Psoas muscle (tissue), 8 donors: ENCODE measurements at places on chromosomes 7 and 10. TPM values are rescaled to one million over a fixed set of nuclear protein-coding genes. Genes with fewer than 3 reads are reported as not detected.

Gene AKR1C8
- total RNA-seq: not detected

Gene BRI3
- total RNA-seq: 529 TPM

Gene PKD1L1
- 1.4 TPM for total RNA-seq

Gene CAMK2B
- total RNA-seq: 81.4 TPM

Gene KIF11
- 0.22 TPM for total RNA-seq

Gene EBF3
- total RNA-seq: 5.2 TPM

- H3K36me3 ChIP-seq: no peaks in the 10 kb centered on the region
- H3K27ac ChIP-seq: peak overlapping the region; percentile 46
- H3K27me3 ChIP-seq: no peaks in the 10 kb centered on the region
- H3K4me3 ChIP-seq: peak overlapping the region; percentile 68
Observed at GRCh38 chr10:101829561-101830315, 11.5 kb upstream of the OGA start.

DNA sequence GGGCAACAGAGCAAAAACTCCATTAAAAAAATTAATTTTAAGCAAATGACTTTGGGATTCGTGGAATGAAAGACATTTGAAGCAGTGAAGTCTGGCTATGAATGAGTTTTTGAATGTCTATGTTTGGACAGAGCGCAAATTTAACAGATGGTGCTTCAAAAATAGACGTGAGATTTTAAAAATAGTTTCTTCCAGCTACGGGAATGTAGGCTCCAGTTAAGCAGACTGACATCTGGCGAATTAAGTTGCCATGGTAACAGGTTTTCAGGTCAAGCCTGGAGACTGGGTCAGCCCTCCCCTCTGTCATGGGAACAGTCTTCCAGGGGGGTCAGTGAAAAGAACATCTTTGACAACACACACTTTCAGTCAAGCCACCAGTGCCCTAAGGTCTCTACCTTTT, 62.0 kb downstream of the MYOF start:
- no peak for DNase-seq
- no peaks in the 10 kb centered on the region for H3K36me3 ChIP-seq
- H3K27me3 ChIP-seq: no peaks in the 10 kb centered on the region
- no peak overlapping the region for H3K27ac ChIP-seq
- H3K4me1 ChIP-seq: peaks cover 9% of the 10 kb centered on the region

- H3K4me1 ChIP-seq: peaks cover 3% of the 10 kb centered on the region
- H3K27me3 ChIP-seq: no peaks in the 10 kb centered on the region
- no peak overlapping the region for H3K4me3 ChIP-seq
Observed at GRCh38 chr7:7176406-7177043, 5.8 kb upstream of the C1GALT1 start.

GRCh38 chr7:19020062-19020461, 97.4 kb downstream of the TWIST1 start:
- no peak overlapping the region for H3K27ac ChIP-seq
- no peaks in the 10 kb centered on the region for H3K36me3 ChIP-seq
- no peak overlapping the region for H3K4me3 ChIP-seq
- no peaks in the 10 kb centered on the region for H3K27me3 ChIP-seq
- no peak for DNase-seq

DNA sequence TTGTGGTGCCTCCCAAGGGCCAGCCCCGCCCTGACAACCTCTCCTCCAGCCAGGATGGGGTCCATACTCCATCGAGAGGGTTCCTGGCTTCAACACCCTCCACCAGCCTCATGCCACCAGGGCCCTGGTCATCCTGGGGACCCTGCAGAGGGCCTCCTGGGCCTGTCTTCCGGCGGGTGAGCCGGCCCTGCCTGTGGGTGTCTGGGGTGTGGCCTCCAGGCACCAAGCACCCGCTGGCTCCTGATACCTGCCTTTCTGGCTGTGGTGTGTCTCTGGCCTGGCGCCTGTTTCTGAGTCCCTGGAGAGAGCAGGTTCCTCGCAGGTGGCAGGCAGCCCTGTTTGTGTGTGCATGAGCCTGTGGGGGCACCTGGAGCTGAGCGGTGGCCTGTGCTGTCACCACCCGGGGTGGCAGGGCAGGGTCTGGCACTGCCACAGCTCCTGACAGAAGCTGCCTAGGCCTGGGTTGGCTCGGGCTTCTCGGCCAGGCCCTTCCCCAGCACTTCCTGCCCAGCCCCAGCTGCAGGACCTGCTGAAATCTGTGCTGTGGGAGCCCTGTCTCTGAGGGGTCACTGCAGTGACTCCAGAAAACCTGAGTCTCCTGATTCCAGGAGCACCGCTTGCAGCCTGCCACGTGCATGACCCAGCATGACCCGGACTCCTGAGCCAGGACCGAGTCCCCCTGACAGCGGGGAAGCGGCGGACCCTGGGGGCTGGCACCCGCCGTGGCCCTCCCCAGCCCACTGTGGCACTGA, 18.4 kb downstream of the ADAM8 start:
- no peak for DNase-seq
- H3K36me3 ChIP-seq: no peaks in the 10 kb centered on the region

GRCh38 chr7:946256-946996, 8.1 kb downstream of the ADAP1 start:
- H3K27me3 ChIP-seq: no peaks in the 10 kb centered on the region
- peak; percentile 13 for DNase-seq
- no peaks in the 10 kb centered on the region for H3K4me1 ChIP-seq
- H3K27ac ChIP-seq: no peak overlapping the region
- no peak overlapping the region for H3K4me3 ChIP-seq
- no peaks in the 10 kb centered on the region for H3K36me3 ChIP-seq

- H3K36me3 ChIP-seq: no peaks in the 10 kb centered on the region
- H3K27ac ChIP-seq: no peak overlapping the region
- H3K4me3 ChIP-seq: no peak overlapping the region
- no peaks in the 10 kb centered on the region for H3K27me3 ChIP-seq
Observed at GRCh38 chr10:35464825-35465456, 128.6 kb downstream of the CCNY start.

DNA sequence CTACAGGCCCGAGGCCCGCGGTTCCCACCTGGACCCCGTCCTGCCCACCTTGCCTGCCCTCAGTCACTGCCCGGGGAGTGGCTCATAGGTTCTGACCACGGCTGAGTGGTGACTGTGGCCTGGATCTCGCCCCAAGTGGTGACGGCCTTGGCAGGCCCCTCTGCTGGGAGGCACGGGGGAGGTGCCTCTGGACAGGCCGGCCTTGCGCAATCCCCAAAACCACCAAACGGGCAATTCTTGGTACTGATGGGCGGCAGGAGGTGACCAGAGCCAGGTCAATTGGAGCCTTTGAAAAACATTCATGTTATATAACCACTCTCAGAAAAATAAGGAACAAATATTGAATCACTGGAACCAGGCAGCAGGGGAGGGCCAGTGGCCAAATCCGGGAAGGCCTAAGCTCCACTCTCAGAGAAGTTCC, 83.4 kb downstream of the PRKAG2 start:
- H3K4me3 ChIP-seq: no peak overlapping the region
- DNase-seq: peak; percentile 87
- H3K27ac ChIP-seq: no peak overlapping the region
- H3K36me3 ChIP-seq: no peaks in the 10 kb centered on the region
- peaks cover 33% of the 10 kb centered on the region for H3K4me1 ChIP-seq

DNA sequence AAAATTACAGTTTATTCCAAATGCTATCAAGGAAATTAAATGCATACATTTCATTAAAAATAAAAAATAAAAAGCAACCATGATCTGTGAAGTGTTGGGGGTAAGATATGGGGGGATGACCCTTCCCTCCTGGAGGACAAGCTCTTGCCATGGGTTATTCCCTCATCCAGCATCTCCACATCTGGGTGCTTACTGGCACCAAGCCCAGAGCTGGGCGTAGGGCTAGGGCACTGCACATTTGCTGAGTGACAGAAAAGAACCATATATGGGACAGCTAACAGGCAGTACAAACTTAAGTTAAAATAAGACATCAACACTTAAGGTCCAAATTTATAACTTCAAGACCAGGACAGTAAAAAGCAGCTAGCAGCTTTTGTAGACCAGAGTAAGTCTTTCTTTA, 10.2 kb downstream of the CCDC6 start:
- H3K36me3 ChIP-seq: no peaks in the 10 kb centered on the region
- DNase-seq: no peak
- H3K4me3 ChIP-seq: no peak overlapping the region
- peaks cover 78% of the 10 kb centered on the region for H3K4me1 ChIP-seq

DNA sequence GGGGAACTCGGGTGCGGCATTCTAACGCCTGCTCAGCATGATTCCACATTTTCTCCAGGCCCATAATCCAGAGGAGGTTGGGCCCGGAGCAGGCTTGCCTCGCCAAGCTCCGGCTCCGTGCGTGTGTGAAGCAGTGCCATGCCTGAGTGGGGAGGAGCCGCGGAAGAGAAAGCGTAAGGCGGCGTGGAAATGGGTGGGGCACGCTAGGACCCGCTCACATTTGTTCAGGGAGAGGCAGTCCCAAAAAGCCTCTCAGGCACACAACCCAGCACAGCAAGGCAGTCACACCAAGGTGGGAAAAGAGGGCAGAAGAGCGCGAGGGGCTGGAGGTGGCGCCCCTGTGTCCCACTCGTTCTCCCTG, 695 bp upstream of the VDAC2 start:
- H3K4me3 ChIP-seq: peak overlapping the region; percentile 97
- H3K36me3 ChIP-seq: peaks cover 3% of the 10 kb centered on the region
- H3K4me1 ChIP-seq: peaks cover 54% of the 10 kb centered on the region
- peak overlapping the region; percentile 100 for H3K27ac ChIP-seq
- no peaks in the 10 kb centered on the region for H3K27me3 ChIP-seq

DNA sequence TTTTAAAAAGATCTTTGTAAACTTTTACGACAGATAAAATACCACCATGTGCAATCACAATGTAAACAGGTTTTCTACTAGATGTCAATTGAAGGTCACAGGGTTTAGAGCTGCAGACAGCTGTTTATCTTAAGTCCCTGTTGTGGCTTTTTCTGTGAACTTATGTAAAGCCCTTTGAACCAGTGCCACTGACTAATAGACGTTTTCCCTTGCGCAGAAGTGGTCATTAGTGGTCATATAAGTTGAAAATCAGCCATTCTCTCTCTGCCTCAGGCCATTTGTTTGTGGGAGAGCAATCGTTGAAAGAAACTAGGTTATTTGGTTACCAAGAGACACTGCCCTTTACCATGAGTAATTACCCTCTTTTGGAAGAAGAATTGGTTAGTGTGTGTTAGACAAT, 23.9 kb downstream of the CACNB2 start:
- H3K4me3 ChIP-seq: no peak overlapping the region
- no peak overlapping the region for H3K27ac ChIP-seq
- H3K36me3 ChIP-seq: no peaks in the 10 kb centered on the region

DNA sequence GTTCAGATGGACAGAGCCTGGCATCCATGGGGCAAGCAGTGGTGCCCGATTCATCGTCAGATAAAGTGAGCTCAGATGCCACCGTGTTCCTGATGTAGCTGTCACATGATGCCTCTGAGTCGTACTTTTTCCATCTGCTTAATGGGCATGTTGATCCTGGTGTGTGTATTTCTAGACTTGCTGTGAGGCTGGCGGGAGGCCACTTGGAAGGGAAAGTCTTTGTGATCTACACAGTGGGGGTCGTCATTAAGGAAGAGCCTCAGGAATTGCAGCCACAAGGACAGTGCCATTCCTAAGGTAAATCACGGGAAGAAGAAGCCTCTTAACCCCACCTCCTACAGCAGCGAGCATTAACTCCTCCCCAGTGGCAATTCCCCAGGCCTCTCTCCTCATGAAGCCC, 63.0 kb downstream of the RGS10 start:
- no peaks in the 10 kb centered on the region for H3K4me1 ChIP-seq
- no peak overlapping the region for H3K27ac ChIP-seq
- no peak overlapping the region for H3K4me3 ChIP-seq
